HepG2 (cell line): ENCODE measurements at places on chromosomes 5 and 9.

GRCh38 chr5:116375926-116376325, 198.7 kb downstream of the SEMA6A start:
- no peak for DNase-seq

GRCh38 chr5:31107091-31107518, 86.4 kb upstream of the CDH6 start:
- DNase-seq: no peak

DNA sequence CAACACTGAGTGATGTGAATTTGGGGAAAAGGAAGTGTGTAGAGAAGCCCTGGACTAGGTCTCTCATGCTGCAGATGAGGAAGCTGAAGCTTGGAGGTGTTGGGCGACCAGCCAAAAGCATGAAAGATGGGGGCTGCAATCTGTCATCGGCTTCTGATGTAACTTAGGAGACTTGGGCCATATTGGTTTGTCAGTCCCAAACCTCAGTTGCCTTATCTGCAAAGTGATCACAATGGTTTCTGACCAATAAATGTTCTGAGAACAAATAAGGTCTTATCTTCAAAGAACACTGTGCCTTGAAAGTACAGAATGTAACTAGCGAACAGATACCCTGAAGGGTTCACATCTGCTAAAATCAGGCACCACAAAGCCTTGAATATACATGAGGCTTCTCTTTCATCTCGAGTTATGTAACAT, 198.4 kb upstream of the NR3C1 start:
- no peak for DNase-seq

DNA sequence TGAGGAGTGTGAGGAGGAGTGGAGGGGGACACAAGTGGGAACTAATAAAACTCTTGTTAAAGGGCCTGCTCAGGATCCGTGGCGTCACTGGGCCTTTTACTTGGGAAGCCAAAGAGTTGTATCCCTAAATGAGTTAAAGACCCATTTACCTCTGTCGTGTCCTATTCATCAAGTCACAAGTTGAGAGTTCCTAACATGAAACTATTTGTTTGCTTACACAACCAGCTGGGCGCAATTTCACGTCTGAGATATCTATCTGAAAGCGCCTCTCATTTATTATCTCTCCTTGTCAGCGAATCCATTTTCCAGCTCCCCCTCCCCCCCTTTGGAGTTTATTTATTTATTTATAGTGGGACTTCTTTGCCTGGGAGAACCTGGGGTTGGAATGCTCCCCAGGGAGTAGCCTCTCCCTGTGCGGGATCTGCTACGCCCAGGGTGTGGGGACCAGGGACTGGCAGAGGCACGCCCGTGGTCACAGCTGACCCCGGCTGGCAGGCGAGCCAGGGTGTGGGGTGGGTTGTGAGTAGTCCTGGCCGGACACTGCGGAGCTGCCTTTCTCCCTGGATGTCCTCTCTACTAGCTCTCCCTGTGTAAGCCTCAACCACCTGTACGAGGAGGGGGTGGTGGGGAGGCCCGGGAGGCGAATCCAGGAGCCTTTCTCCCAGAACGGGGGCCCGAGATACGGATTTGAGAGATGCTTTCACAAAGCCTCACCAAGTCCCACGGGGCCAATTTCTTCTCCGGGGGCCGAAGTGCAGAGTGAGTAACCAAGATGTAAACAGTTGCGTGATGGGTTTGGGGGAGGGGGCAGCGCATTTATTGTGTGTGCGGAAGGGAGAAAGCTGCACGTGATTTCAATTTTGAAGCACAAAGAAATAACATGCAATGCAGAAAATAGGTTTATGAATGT, 15.3 kb downstream of the NR2F1 start:
- DNase-seq: no peak

DNA sequence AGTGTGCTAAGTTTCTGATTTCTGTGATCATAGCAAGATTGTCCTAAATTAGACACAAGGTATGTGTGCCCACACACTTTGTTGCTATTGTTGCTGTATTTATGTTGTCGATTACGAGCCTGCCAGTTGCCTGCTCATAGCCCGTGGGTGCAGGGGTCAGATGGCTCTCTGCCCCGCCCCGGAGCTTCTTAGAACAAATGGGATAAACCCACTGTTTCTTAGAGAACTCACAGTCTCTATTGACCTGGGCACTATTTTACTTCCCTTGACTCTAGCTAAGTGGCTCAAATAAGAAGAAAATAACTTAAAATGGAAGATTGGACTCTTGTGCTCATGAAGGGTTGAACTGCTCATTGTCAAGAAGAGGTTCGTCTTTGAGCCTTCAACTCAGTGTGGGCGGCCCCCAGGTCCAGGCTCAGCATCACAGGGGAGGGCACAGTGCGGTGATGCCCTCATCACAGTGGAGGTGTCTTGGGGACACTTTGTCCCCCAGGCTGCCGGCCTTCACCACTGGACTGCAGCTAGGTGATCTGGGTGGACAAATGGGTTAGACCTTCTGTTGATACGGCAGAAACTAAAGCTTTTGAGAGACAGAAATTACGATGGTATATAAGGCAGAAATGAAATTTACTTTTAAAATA, 155.5 kb downstream of the TENT4A start:
- no peak for DNase-seq
